ENCODE measurements at places on chromosomes 3 and 15.

- no peak for DNase-seq
Observed at GRCh38 chr3:95615592-95616310, 1198.6 kb upstream of the EPHA6 start.

GRCh38 chr3:147472846-147473245 lies 63.7 kb downstream of the ZIC1 start:
- no peak for DNase-seq

GRCh38 chr3:9067352-9067975 lies 104.2 kb upstream of the RAD18 start:
- DNase-seq, result peak; percentile 57

DNA sequence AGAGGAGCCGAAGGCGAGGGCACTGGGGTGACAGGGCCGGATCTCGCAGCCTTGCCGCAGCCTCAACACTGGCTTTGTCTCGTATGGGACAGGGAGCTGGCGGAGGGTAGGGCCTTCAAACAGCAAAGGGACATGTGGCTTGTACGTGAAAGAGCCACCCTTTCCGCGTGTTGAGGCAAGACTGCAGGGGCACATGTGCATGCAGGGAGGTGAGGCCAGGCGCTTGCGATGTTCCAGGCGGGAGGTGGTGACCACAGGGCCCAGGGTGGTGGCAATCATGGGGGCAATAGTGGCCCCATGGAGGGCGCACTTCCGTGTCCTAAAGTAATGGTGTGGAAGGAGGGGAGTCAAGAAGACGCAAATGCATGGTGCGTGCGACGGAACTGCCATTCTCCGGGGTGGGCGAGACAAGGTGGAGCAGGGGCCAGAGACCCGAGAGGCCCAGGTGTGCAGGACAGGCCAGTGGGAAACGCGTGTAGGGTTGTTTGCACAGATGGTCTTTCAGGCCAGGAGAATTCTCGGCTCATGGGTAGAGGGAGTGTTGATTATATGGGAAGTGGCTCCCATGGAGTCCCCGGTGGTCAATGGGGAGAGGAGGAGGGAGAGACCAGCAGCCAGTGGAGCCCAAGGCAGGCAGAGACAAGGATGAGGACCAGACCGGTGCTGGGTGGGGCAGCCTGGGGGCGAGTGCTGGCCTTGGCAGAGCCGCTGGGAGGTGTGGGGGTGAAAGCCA lies 45.8 kb upstream of the PCSK6 start:
- peak; percentile 15 for DNase-seq

GRCh38 chr3:23701716-23702597 lies 103.8 kb upstream of the UBE2E1 start:
- no peak for DNase-seq

- no peak for DNase-seq
Observed at GRCh38 chr3:63726656-63727055, 74.2 kb downstream of the SNTN start.

DNA sequence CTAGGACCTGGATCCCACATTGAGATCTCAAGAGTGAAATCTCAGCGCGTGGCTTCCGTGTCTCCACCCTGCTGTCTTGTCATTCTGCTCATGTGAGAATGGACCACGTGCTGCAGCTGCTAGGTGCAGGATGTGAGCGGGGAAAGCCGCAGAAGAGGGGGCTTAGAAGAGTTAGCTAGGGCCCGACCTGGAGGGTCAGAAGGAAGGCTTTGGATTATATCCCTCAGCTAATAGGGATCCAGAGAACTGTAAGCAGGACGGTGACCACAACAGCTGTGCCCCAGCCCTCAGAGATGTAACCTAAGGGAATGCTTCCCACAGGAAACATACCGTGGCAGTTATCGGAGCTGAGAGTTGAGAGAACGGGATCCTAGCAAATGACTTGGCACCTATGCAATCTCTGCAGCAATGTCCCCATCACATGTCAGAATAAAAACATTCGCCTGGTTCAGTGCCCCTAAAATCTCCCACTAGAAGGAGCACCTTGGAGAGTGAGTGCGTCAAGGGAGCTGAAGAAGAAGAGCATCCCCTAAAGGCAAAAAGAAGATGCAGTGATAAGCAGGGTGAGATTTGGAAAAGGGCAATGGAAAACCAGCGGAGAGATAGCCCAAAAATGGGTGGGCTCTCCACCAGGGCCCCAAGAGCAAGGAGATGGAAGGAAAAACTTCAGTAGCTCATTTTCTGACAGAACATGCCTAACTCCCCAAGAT lies 76.9 kb upstream of the ST8SIA2 start:
- no peak for DNase-seq

DNA sequence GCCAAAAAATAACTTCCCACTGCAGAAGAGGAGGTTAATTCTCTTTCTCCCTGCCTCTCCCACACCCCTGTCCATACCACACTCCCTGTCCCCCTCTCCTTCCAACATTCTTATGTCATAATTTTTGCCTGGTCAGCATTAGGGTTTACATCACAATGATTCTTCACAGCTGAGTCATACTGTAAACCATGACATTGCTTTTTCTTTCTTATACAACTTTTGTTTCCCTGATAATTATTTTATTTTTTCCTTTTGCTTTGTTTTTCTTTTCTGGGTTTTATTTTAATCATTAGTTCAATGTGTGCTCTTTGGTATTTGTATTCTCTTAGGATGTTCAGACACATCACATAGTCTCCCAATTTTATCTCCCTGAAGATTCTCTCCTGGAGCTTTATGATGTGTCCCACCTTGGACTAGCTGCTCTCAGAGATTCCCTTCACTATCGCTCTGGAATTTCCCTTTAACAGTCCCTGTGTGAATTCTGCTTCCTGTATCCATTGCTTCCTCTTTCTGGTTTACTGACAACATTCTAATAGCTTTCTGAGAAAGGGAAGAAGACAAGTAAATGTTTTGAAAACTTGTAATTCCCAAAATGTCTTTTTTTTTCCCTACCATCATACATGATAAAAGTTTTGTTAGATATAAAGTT lies 70.7 kb downstream of the SOX2 start:
- no peak for DNase-seq

- DNase-seq, result no peak
Observed at GRCh38 chr15:78264304-78265136, at the start of gene DNAJA4. TSS of gene DNAJA4 (plus strand) at chr15:78264562. CDS start at chr15:78264764, 202 bp downstream.

DNA sequence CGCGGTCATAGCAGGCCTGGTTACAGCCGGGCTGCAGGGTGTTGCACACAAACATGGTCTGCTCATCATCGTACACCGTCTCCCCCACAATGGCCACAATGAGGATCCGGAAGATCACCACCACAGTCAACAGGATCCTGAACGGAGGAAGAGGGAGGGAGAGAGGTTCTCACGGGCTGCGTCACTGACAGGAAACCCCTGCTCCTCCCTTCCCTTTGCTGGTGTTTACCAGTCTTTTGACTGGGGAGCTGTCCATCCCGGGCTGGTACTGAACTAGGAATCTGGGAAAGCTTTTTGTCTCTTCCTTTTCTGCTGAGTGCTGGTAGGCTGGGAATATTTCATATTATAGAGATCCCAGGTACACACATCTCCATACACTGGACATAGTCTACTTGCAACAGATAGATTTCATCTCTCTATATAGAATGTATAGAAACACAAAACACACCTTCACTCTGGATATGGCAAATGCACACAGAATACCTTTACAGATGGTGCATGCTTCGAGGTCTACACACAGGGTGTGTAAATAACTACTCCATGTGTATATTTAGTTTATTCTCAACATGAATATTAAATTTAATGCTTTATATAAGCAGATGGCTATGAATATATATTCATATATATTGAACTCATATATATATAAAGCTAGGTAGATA lies 1.4 kb downstream of the GJD2 start:
- DNase-seq, result peak; percentile 36

GRCh38 chr3:151814588-151814987 lies 672 bp downstream of the AADAC start:
- DNase-seq, result no peak

DNA sequence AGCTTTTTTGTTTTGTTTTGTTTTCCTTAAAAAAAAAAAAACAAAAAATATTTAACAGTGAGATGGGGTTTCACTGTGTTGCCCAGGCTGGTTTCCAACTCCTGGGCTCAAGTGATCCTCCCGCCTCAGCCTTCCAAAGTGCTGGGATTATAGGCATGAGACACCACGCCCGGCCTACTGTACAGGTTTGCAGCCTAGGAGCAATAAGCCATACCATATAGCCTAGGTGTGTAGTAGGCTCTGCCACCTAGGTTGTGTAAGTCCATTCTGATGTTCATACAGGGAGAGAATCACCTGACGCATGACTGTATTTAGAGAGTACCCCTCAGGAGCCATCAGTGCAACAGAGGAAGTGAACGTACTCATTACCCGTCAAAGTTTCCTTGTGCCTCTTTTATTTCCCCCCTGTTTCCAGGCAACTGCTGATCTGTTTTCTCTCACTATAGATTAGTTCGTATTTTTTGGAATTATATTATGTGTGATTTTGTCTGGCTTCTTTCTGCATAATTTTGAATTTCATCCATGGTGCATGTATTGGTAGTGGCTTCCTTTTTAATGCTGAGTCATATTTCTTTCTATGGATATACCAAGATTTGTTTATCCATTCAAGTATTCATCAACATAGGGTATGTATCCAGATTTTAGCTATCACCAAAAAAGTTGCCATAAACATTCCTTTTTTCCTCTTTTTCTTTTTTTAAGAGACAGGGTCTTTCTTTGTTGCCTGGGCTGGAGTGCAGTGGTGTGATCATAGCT lies 9.9 kb downstream of the ACAD9 start:
- no peak for DNase-seq

DNA sequence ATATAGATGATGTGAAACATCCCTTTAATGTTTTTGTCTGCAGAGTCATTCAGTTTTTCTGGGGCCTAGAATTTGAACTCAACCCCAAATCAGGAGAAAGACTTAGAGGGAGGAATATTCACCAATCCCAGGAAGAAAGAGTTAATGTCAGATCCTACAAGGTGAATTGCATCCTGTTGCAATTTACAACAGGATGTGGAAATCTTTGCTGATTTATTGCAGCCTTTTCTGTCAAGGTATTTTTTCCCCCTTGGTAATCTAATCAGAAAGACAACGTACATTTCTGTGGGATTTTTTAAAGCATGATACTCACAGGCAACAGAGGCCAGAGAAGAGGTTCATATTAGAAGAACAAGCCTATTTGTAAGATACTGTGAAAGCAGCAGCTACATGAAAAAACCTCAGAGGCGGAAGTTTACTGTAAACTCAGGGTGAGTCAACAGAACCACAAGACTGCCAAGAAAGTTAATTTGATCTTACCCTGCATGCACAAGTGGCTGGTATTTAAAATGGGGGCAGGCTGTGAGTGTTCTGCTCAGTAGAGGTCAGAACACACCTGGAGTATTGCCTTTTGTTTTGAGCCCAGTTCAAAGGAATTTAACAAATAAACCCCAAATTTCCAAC lies 531.9 kb downstream of the AGBL1 start:
- DNase-seq, result no peak

DNA sequence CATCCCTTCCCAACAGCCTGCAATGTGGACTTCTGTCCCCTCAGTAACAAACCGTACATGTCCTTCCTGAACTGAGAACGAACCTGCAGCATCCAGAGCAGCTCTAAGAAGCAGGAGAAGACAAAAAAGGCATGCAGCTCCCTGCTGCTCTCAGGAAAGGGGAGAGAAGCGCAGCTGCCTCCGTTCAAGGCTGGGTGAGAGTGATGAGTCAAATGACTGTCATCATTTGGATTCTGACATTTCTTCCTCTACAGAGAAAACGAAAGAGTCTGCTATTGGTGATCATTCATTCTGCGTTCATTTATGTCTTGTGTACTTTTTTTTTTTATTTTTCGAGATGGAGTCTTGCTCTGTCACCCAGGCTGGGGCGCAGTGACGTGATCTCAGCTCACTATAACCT lies 677.8 kb downstream of the FHIT start:
- no peak for DNase-seq

DNA sequence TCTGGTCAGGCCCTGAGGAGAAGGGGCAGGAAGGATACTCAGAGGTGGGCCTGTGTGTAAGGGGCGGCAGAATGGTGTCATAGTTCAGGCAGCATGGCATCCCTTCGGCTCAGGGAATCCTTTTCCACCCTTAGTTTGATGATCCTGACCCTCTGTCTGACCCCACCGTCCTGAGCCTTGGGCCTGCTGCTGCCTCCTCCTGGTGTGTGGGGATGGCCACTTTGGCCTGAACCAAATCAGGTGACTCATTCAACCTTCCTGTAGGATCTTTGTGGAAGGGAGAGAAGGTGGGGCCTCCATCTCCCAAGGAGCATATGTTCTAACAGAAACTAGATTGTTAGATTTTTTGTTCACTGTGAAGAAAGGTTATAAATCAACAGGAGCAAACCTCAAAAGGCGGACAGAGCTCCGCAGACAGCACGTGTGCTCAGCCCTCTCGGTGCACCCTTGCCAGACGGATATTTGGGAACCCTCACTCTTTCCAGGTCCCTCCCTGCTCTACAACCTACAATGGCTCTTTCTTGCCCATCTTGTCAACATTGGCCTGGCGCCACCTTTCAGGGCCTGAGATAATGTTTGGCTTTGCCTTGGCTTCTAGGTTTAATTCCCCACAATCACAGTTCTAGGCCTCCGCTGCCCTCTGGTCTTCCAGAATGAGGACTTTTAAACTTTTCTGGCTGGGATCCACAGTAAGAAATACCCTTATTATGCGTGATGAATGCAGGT lies 21.7 kb downstream of the THSD4 start:
- no peak for DNase-seq

- DNase-seq, result no peak
Observed at GRCh38 chr3:155211266-155211665, 82.2 kb downstream of the STRIT1 start.

DNA sequence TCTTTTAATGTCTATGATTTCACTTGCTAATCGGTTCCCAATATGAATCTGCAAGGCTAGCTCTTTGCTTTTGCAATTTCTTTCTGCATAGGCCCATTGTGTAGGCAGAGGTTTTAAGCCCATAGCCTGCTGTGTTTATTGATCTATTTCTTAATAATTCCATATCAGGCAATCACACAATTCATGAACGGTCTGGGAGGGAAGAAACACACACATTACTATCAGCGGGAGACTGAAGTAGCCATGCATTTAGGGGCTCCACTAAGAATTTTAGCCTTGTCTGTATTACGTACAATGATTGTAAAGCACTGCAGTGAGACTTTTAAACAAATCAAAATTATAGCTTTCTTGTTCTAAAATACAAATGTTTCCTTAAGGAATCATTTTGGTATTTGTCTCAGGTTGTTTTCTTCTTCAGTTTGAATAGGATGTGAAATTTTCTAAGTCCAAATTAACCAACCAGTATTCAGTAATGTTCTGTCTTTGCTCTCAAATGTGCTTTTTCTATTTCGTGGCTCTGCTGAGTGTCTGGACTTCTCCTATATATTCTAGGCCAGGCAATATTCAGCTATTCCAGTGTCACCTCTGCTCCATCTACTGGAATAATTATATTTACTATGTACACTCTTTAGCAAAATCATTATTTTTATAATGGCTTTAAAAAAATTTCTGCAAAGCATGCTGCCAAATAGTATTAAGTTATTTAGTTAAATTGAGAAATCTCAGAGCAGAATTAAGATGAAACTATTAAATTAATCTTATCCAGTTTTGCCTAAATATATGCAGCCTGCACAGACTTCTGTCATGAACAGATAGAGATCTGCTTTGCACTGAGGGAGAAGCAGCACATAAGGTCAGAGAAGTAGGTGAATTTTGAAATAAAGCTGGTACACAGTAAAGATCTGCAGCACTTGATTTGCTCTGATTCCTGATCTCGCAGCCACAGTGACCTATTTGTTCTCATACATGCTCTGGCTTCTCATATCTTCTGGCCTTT lies 103.0 kb upstream of the NAALADL2 start:
- no peak for DNase-seq

Data from HuH-7.5 (cell line).